ENCODE measurements at places on chromosomes 3 and 15.

- DNase-seq: no peak
Observed at GRCh38 chr3:12489832-12490231, 5.6 kb downstream of the TSEN2 start.

DNA sequence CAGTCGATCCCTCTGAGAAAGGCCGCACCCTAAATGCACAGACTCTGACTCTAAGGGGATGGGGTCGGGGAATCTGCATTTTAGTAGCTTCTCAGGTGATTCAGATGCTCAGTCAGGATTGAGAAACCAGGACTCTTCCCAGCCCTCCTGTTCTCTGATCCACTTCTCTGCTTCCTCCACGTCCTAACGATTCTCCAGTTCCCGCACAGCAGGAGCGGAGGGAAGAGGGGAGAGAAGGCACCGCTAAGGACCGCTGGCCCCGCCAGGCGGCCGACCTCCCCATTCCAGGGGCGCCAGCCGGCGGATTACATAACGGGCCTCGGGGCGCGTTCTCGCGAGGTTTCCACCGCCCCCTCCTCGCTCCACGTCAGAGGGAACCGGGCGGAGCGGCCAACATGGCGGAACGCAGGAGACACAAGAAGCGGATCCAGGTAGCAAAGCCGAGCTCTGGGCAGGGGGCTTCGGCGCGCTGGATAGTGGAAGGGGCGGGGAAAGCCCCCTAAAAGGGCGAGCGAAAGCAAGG, at the start of gene SEC62:
Gene SEC62 (plus strand): TSS at position 380 of the 523 bp plus-strand sequence. CDS start 16 bp downstream, at position 396.
- DNase-seq: peak; percentile 86

GRCh38 chr15:42584031-42584765, 8.8 kb downstream of the STARD9 start:
- peak; percentile 2 for DNase-seq

- DNase-seq: no peak
Observed at GRCh38 chr3:50885070-50885850, 210.5 kb downstream of the DOCK3 start.

DNA sequence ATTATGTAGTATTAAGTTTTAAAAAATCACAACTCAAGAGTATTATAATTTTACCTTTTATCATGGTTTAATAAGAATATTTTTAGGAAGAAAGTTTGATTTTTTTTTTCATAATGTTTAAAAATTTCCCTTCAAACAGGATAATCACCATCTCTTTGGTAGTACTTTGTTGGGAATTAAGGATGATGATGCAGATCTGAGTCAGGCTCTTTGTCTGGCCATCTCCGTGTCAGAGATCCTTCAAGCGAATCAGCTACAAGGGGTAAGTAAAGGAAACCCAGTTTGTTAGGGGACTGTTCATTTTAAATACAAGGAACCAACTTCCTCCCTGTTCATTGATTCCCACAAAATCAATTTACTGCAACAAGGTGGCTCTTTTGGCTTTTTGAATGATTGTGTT, 36.8 kb upstream of the NIT2 start:
- DNase-seq: no peak

- DNase-seq: no peak
Observed at GRCh38 chr3:115727135-115727534, 103.8 kb downstream of the GAP43 start.

DNA sequence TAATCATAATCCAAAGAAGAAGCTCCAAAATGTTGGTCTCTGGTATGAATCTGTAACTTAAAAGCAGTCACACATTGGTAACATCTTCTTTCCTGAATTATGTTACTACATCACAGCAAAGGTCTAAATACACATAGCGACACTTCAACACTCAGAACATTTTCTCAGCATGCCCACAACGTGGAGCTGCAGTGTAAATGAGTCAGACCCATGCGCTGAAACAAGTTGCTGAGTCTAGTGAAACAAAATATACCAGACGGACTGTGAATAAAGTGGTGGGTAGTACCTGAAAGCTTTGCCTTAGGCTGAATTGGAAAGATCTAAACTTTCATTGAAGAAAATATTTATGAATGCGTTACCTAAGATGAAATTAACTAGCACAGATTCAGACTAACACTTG, 33.2 kb upstream of the GOLGA8B start:
- peak; percentile 17 for DNase-seq

DNA sequence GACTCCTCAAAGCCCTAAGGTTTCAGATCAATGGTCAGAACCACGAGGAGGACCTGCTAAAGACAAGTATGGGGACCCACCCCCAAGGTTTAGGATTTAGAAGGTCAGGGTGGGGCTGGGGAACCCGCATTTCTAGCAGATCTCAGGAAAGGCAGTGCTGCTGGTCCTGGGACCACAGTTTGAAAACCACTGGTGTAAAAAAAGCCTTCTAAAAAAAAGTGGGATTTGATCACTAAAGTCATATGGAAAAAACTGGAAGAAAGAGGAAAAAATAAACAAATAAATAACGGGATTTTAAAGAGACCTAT, 832 bp downstream of the SLC41A3 start:
- no peak for DNase-seq

DNA sequence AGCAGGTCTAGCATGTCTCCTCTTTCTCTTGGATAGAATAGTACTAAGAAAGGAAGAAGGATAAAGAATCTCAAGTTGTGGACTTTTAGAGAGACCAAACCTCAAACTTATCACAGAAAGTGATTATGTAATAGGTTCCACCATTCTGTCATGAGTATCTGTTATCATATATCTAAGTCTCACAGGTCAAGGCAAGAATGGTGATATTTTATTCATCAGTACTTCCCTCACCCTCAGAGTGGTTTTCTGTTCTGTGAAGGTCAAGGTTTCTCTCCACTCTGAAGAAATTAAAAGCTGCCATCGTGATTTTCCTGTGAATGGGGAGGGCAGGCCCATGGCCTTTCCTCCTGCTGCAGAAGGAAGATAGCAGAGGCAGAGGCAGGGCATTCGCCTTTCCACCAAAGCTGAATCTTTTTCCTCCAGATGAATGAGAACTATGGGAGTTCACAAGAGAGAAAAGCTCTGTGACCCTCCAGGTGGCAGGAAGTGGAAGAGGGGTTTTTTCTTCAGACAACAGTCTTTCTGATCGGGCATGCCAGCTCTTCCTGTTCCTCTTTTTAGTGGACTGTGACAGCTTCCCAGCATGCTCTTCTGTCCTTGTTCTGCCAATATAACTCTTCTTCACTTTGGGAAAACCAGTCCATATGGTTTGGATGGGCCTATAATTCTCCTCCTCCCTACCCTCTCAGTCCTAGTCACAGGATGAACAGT, 37.1 kb upstream of the CCK start:
- DNase-seq: no peak

DNA sequence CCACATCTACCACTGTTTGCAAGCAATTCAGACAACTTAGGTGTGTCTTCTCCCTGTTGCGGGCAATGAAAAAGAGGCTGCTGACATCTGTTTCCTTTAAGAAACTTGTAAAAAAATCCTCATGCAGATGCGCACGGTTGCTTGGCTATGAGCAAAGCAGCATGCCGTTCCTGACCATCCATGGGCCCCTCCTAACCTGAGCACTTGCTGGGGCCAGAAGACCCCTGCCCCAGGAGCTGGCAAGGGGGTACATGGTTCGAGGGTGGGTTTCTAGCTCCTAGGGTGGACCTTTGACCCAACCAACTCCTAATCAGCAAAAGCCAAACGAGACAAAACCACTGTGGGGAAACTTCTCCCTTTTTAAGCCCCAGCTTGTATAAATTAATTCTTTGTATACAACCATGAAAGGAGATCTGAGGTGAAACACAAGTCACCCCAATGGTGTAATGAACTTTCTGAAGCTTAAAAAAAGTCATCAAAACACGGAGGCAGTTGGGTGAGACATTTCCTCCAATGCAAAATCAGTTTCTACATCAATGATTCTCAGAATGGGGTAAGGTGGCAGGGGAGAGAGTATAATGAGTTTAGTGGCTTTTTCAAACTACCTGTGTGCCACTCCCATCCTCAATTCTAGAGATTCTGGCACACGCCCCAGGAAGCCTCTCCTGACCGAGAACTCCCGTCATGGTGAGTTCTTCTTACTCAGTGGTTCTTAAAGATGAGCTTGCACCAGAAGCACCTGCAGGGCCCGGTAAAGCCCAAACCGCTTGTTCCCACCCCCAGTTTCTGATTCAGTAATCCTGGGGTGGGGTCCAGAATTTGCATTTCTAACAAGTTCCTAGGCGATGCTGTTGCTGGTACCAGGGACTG, 44.1 kb downstream of the CPN2 start:
- DNase-seq: no peak

- DNase-seq: peak; percentile 76
Observed at GRCh38 chr15:48963524-48964113, at the start of gene SHC4. TSS of gene SHC4 (minus strand) at chr15:48963919. CDS start at chr15:48963015, 904 bp downstream.

DNA sequence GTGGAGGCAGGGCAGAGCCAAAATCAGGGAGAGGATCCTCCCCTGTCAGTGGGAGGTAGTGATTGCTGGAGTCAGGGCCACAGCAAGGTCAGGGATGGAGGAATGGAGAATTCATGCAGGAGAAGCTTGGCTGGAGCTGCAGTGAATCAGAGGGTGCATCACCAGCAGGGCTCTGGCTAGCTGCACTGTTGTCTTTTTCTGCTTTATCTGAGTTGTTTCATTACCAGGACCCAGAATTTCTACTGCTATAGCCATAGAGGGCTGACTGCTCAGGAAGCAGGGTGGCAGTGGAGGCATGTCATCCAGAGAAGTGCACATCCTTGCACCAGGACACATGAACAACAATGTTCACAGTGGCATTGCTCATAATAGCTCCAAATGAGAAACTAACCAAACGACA, 113.5 kb upstream of the GALNT15 start:
- DNase-seq: peak; percentile 94

DNA sequence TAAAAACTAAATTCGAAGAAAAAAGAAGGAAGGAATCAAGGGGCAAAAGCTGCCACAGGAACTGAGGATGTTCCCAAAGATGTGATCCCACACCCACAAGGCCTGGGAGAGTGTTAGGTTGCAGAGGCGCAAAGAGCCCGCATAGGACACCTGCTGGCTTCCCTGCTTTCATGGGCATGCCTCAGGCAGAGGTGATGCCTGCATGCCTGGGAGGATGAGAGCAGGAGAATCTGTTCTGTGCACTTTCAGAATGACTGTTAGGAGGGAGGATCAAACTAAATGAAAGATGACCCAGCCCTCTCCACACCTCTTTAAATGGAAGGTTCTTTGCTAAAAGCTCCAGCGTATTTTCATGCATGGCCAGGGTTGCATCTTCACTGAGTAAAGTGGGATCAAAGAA, 162.4 kb downstream of the PLCL2 start:
- no peak for DNase-seq

GRCh38 chr3:128929364-128929763, 49.9 kb downstream of the ACAD9 start:
- no peak for DNase-seq

DNA sequence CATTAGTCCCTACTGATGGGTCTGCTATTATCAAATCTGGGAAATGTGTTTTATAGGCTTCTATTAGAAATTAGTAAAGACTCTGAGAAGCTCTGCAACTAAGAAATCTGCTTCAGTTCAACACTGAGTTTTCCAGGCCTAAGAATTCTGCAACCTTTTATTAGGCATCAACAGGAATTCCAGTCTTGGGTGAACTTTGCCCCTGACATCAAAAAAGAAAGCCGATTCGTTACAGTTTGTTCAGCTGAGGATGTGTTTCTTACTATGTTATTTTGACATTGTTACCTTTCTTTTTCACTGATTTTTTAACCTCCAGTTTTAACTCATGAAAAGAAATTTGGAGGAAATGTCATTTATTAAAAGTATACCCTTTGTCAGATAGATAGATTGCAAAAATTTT, 131.5 kb upstream of the KCNH8 start:
- no peak for DNase-seq

DNA sequence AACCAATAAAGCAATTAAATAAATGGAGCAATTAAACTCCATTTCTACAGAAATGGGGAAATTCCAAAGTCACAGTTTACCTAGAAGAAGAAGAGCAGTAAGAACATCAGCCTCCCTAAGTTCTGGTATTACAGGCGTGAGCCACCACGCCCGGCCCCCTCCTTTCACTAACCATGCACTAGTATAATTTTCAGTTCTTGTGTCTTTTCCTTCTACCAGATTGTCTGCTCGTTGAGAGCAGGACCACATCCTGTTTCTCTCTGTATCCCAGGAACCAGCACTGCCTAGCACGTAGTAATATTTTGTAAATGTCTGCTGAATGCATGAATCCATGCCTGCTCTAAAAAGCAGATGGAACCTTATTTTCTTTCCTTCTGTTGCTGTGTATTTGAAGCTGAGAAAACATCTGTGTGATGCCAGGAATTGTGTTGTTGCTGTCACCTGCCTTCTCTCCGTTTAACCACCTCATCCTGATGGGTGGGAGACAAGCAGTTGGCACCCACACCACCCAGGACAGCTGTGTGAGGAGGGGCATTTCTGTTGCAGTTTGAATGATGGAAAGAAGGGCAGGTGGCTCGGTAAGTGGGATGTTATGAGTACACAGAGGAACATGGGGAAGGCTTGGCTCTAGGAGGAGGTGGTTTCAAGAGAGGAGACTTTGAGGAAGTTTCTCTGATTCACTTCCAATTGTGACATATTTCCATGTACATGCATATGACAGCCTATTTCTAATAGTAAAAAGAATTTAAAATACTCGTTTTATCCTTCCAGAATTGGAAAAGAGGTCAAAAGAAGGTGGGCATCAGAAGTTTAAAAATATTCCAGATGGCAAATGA, 30.1 kb downstream of the PXYLP1 start:
- DNase-seq: no peak

DNA sequence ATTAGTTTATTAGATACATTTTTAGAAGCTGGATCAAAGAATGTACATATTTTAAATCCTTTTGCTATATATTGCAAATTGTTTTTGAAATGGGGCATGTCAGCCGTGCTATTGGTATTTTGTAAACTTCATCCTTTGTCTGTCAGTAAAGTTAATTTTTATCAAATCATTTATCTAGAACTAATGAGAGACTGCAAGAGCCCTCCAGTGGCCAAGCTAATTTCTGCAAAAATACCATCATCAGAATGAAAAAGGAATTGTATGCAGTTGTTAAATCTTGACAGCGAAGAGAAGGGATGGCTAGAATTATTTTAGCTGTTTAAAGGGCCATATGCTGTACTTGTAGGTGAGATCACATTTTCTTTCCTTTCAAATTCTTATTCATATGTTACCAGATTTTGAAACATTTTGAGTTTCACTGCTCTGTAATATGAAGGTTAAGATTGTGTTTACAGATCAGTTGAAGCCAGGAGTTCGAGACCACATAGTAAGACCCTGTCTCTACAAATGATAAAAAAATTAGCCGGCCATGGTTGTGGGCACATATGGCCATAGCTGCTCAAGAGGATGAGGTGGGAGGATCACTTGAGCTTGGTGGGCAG, 8.1 kb upstream of the CLDN11 start:
- DNase-seq: no peak

GRCh38 chr3:141737678-141738021, 448 bp upstream of the RNF7 start:
- DNase-seq: no peak

DNA sequence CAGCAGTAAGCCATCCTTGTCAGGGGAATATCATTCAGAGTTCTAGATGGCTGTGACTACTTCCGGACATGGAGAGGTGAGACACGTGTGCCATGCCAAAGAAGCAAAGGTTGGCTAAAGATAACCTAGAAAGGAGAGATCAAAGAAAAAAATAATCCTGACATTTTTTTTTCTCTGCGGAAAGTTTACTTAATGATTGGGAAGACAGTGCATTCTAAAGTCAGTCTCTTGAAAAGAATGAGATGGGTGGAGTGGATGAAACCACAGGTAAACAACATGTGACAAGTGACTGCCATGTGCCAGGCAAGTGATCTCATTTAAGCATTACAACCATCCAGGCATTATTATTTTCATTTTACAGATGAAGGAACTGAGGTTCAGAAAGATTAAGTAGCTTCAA, 436.6 kb downstream of the SOX2 start:
- no peak for DNase-seq
